ENCODE measurements at places on chromosomes 16 and 17.
A peak's percentile ranks its signal among the peaks of the same experiment; 100 is the strongest.

DNA sequence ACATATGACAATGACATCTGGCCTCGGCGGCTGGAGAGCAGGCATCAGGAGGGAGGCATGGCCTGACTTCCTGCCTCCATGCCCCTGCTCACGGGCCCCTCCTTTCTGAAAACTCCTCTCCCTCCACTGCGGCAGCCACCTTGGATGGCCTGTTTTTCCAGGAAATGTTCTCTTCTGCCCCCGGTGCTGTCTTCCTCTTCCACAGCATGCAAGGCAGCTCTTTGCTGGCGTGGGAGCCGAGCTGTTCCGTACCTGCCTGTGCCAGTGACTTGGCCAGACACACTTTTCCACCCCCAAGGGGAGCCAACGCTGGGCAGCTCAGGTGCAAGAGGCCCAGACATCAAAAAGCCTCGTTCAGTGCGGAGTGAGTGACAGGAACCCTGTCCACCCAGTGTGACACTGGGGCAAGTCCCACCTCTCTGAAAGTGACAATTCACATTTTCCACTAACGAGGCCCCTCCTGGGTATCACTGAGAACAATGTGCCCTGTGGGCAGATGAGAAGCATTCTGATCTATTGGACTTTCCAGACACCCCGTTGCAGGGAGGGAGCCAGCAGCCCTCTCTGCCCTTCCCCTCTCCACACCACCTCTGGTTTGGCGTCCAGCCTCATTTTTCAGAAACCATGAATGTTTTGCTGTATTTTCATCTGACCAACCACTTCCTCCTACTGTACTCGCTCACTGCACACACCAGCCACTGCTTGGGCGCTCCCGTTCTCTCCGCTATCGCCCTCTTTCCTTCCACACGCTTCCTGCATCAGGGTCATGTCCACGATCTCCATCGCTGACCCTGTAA lies 31.2 kb downstream of the NSMCE1 start:
- peak; percentile 69 for DNase-seq

- DNase-seq = no peak
Measured at GRCh38 chr16:68767581-68767980, 30.5 kb downstream of the CDH1 start.

DNA sequence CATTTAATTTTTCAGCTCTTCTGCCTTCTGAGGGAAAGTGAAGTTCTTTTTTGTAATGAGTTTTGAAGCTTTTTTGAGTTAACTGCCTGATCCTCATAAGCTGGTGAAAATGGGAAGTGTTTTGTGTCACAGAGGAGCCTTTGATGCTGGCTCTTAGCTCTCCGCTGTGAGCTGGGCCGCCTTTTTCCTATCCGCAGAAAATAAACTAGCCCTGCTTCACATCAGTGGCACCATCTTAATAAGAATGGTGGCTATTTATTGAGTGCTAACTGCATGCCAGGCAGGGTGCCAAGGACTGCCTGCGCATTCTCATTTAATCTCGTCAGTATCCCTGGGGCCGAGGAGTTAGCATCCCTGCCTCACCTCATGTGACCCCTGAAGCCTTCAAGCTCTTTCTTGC lies 309.0 kb downstream of the CPPED1 start:
- DNase-seq = no peak

DNA sequence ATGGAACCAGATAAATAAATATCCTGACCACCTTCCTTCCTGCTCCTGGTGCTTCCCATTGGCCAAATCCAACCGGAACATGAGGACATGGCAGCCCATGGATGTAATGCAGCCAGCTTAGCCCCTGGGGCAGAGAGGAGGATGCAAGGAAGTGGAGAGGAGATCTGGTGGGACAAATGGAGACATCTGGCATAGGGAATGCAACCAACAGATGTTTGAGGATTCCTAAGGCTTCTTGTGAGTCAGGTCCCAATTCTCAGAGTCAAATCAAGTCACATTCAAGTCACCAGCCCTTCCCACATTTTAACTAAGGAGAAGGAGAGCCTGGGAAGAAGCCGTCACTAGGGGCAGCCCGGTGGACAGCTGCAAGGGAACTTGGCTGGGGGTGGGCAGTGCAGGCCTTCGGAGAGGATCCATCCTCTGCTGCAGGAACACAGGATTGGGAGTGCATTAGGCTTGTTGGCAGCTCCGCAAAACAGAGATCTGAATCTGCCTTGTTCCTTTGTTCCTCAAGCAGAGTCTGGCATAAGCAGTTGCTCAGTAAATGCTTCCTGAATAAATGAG lies 62.8 kb upstream of the HS3ST2 start:
- no peak for DNase-seq

DNA sequence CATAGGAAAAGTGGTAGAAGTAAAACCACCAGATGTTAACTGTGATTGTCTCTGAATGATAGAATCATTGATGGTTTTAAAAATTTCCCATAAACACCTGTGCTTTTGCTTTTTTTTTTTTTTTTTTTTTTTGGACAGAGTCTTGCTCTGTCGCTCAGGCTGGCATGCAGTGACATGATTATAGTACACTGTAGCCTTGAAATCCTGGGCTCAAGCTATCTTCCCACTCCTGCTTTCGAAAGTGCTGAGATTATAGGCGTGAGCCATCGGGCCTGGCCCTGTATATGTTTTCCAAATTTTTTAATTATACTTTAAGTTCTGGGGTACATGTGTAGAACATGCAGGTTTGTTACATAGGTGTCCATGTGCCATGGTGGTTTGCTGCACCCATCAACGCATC lies 80.5 kb downstream of the NF1 start:
- DNase-seq = no peak

DNA sequence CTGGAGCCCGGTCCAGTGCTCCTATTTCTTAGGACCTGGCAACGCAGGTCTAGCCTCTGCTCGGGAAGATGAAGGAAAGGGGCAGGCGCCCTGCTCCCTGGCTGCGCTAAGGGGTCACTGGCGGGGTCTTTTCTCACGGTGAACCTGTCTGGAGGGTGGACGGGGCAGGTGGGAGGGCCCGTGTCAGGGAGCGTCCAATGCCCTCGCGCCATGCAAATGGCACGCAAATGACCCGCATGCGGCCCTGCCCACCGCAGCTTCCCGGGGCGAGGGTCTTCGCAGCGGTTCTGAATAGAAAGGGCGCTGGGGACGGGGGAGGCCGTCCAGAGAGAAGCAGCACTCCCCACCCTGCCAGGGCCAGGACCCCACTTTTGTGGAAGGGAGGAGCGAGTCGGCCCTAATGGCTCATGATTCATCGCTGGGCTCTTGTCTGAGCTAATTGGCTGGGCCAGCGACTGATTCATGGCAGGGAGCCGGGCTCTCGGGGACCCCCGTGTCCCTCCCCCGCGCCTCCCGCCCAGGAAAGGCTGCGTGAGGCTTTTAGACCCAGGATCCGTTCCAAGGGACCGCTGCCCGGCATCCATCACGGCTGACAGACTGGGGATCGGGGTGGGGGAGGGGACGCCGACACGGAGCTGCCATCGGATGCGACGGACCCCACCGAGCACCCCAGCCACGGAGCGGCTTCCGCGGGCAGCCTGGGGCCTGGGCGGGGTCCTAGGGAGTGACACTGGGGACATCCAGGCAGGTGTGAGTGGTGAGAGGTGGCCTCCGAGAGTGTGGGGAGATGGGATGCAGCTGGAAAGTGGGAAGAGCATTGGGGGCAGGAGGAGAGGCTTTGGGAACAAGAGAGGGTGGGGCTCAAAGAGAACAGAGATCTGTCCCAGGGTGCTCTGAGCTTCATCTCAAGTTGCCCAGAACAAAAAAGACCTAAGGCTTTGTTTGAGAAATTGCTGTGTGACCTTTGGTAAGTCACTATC lies 25.0 kb upstream of the NGFR start:
- no peak for DNase-seq

- no peak for DNase-seq
Measured at GRCh38 chr16:87125206-87126155, 191.7 kb downstream of the C16orf95 start.

GRCh38 chr17:31646642-31647041 lies 212.4 kb downstream of the COPRS start:
- no peak for DNase-seq

DNA sequence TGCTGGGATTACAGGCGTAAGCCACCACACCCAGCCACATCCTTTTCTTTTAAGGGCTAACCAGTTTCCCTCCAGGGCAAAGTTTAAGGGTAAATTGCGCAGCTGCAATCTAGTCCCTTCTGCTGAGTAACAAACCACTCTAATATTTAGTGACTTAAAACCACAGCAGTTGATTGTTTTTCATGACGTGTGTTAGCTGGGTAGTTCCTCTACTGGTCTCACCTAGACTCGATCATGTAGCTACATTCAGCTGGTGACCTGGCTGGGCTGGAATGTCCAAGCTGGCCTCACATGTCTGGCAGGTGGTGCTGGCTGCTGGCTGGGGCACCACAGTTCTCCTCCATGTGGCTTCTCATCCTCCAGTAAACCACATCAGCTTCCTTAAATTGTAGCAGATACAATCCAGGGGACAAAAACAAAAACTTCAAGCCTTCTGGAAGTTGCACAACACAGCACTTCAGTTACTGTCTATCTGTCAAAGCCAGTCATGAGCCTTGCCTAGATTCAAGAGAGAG lies 75.5 kb downstream of the GPRC5B start:
- peak; percentile 25 for DNase-seq

GRCh38 chr16:65988024-65988595 lies 378.4 kb upstream of the CDH5 start:
- no peak for DNase-seq

- no peak for DNase-seq
Measured at GRCh38 chr16:86707171-86707570, 128.8 kb downstream of the FOXL1 start.

DNA sequence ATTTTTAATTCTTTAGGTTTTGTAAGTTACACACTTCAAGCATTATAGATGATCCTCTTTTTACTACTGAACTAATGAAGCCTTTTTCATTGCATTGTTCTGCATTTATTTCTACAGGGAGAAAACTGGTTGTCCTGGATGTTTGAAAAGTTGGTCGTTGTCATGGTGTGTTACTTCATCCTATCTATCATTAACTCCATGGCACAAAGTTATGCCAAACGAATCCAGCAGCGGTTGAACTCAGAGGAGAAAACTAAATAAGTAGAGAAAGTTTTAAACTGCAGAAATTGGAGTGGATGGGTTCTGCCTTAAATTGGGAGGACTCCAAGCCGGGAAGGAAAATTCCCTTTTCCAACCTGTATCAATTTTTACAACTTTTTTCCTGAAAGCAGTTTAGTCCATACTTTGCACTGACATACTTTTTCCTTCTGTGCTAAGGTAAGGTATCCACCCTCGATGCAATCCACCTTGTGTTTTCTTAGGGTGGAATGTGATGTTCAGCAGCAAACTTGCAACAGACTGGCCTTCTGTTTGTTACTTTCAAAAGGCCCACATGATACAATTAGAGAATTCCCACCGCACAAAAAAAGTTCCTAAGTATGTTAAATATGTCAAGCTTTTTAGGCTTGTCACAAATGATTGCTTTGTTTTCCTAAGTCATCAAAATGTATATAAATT lies 53.0 kb downstream of the TUBD1 start:
- no peak for DNase-seq

- no peak for DNase-seq
Measured at GRCh38 chr16:67199808-67200198, 872 bp downstream of the ELMO3 start.

DNA sequence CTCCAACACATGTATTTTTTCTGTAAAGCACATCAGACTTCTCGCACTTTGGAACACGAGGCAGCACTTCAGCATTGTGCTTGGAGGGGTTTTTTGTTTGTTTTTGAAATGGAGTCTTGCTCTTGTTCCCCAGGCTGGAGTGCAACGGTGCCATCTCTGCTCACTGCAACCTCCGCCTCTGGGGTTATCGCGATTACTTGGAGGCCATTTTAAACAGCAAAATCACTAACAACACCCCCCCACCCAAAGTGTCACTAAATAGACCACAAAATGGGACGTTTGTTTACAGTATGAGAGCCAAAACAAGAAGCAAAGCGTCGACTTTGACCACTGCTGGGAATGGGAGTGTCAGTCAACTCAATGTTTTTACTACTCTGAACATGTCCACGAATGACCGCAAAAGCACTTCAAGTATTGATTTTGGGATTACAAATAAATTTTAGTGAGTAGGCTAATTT lies 9.0 kb upstream of the C16orf87 start:
- no peak for DNase-seq

DNA sequence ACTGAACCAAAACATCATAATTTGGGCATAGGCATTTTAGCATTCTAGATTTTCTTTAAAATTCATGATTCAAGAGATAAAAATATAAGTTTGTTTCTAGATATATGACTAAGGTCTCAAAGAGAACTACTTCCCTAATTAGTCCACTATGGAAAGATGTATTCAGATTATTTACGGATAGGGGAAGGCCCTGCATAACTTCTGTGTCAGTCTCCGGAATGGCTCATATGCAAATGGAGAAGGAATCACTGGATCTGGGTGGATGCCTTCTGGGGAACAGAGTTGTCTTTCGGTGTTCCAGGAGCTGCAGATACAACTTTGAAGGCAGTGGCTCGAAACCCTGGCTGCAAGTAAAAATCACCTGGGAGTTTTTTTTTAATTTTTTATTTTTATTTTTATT lies 17.1 kb upstream of the WFIKKN2 start:
- no peak for DNase-seq

GRCh38 chr17:9798724-9799123 lies 7.3 kb upstream of the DHRS7C start:
- DNase-seq = no peak

DNA sequence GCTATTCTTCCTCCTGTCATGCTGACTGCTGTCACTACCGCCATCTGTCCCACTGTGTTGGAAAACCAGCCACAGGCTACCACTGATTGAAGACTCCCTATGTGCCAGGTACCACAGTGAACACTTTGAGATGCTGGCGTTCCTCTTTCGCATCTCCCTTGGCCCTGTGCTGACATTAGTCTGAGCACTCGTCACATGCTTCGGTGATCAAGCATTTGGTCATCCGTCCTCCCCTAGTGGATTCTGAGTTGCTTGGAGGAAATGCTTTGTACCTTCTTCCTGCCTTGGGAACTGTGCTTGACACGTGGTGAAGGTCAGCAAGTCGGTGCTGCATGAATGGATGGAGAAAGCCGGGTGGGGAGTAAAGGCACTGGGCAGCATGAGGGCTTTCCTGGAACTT lies 260.1 kb downstream of the SNX29 start:
- DNase-seq = no peak

GRCh38 chr16:48246066-48246465 lies 1.3 kb downstream of the ABCC11 start:
- DNase-seq = no peak

DNA sequence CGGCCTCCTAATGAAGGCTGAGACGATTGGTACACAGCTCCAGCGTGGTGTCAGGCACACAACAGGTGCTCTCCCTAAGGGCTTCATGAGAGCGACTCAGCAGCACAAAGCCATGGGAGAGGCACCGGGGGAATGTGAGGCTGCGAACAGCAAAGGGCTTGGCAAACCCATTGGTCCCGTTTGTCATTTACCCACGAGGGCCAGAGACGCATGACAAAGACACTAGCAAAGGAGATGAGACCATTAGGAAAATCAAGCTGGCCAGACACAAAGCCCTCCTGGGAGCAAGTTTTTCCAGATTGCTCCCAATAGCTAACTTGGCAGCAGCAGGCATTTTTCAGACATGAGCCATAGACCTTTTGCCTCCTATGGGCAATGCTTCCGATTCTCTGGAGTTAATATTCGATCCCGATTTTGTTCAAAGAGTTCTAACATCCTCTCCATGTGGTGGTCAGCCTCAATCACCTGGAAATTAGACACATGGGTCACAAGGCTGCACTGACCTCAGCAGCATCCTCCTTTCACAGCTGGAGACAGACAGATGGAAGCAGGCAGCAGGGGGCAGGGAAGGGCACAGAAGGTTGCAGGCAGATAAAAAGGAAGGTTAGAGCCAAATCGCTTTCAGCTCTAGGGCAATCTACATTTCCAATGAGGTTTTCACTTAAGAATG lies 38.2 kb downstream of the TK2 start:
- no peak for DNase-seq

GRCh38 chr17:43398724-43399595 lies at the start of gene ARL4D:
Gene ARL4D (plus strand): TSS chr17:43398993. CDS start chr17:43399733, 740 bp downstream.
- DNase-seq = peak; percentile 90

- DNase-seq = peak; percentile 17
Measured at GRCh38 chr16:58510097-58510775, 5.1 kb upstream of the SETD6 start.

Data from CD4-positive, alpha-beta T cell (primary cell).